Stimulated activated naive CD4-positive, alpha-beta T cell (primary cell): ENCODE measurements at places on chromosomes 1 and 21.

GRCh38 chr1:209208648-209209047 lies 374.9 kb upstream of the CAMK1G start:
- no peak for DNase-seq

- DNase-seq: no peak
Observed at GRCh38 chr1:22159891-22160290, 17.0 kb upstream of the WNT4 start.

DNA sequence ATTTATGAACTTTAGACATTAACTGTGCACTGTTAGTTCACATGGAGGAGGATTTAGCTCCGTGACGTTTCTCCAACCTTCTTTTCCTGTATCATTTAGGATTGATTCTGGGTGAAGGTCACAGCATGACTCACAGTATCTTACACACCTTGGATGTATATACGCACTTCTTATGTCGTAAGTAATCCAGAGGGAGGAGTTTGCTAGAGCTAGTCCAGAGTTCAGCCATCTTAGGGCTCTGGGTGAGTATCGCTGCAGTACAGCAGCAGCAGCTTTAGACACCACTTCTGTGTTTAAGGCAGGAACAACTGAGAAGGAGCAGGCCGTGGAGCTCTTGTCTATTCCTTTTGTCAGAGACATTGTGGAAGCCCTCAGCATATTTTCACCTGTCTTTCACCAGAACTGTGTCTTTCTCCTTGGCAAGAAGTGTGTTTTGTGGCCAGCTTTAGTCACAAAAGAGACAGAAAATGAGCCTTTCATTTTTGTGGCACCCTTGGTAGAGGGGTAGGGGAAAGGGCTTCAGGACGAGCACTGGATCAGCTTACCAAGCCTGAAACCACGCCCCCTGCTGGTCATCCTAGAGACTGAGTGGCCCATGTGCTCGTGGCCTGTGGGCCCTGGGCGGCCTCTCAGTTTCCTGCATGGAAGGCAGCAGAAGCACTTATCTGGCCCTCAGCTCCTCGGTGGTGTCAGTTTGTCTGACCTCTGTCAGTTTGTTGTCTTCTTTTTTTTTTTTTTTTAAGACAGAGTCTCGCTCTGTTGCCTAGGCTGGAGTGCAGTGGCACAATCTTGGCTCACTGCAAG lies 64.0 kb downstream of the ADARB1 start:
- DNase-seq: peak; percentile 56

DNA sequence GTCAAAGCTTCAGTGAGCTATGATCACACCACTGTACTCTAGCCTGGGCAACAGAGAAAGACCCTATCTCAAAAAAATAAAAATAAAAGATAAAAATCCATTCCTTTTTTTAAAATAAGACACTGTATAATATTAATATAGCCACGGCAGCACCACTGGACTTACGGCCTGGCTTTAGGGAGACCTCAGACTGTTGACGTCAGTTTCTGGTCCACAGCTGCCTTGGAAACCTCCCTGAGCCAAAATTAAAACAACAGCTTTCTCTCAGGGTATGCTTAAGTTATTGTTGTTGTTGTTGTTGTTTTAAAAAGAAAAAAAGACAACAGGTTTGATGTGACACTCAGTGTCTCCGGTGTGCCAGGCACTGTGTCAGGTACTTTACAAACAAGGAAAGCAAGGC lies 42.0 kb downstream of the CAPZB start:
- DNase-seq: no peak

GRCh38 chr1:180278194-180278515 lies 48.1 kb downstream of the LHX4 start:
- no peak for DNase-seq

- no peak for DNase-seq
Observed at GRCh38 chr1:165495858-165496205, 48.0 kb upstream of the LRRC52 start.

GRCh38 chr1:54359393-54360162 lies 46.6 kb downstream of the SSBP3 start:
- no peak for DNase-seq

GRCh38 chr21:15045017-15045416 lies 19.8 kb downstream of the NRIP1 start:
- DNase-seq: no peak

GRCh38 chr1:81231729-81232038 lies 569.0 kb upstream of the ADGRL2 start:
- no peak for DNase-seq

DNA sequence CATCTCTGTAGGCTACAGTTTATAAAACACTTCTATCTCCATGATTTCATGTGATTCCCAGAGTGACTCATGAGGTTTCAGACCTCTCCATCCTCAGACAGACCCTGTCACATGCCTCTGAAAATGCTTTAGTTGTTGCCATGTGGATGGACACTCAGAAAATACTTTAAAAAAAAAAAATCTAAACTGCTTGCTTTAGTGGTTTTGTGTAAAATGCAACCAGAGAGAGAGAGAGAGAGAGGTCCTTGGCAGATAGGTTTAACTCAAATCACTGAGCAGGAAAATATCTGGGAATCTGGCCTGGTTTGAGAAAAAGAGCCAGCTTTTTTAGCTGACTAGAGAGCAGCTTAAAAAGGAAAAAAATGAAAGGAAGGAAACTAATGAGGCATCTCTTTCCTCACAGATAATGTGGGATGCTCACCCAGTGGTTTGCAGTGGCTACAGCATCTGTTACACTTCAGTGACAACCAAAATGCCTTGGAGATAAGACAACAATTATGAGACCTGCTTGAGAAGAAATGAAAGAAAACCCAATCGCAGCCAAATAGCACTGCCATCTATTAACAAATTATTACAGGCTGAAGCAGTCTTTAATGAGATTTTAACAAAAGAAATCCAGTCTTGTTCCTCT lies 54.6 kb upstream of the SYT14 start:
- no peak for DNase-seq

DNA sequence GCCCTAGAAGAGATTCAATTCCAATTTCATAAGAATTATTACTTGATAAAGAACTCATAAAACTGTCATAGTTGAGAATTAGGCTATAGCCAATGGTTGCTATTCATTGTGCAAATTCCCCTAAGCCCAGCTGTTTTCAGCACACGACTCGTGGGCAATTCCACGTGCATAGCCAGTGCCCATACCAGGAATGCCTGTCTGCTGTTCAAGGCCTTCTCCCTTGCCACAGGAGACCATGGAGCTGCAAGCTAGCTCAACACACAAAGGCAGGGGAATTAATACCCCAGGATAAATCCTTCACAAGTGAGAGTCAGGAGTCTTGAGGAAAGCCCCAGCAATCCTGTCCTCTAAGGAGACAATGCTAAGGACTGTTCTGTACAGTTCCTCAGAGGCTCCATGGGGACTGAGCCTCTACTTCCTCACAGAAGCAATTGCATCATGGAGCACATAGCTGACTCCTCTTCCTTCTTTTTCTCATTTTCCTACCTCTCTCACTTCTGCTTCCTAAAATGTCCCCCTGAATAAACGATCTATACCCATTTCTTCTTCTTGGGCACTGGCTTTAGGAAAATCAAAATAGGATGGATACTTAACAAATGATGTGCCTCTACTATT lies 19.1 kb upstream of the CHRM3 start:
- no peak for DNase-seq

DNA sequence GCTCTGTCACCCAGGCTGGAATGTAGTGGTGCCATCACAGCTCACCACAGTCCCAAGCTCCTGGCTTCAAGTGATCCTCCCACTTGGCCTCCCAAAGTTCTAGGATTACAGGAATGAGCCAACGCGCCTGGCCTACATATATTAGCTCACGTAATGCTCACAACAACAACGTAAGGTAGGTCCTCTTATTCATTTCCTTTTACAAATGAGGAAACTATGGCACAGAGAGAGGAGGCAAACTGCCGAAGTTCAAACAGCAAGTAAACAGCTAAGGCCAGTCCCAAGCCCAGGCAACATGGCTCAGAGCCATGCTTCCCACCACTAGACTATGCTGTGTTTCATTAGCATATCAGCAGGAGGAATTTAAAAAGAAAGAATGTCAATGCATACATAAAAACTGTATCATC lies 284.4 kb downstream of the VAV3 start:
- no peak for DNase-seq

DNA sequence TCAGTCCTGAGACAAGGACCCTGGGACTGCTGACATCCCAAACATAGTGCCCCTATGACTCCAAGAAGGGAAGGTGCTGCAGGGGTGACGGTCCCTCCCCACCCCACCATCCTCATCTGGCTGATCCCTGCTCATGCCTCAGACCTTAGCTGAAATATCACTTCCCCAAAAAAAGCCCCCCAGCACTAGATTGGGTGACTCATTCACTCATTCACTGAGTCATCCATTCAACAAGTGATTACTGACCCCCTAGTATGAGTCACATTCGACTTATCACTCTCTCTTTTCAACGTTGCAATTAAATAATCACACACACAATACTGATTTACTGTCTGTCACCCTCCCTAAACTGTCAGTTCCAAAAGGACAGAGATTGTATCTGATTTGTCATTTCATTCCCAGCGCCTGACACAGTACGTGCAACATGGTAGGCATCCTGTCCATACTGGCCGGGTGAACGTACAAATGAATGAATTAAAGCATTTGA lies 48.6 kb downstream of the HIVEP3 start:
- no peak for DNase-seq

DNA sequence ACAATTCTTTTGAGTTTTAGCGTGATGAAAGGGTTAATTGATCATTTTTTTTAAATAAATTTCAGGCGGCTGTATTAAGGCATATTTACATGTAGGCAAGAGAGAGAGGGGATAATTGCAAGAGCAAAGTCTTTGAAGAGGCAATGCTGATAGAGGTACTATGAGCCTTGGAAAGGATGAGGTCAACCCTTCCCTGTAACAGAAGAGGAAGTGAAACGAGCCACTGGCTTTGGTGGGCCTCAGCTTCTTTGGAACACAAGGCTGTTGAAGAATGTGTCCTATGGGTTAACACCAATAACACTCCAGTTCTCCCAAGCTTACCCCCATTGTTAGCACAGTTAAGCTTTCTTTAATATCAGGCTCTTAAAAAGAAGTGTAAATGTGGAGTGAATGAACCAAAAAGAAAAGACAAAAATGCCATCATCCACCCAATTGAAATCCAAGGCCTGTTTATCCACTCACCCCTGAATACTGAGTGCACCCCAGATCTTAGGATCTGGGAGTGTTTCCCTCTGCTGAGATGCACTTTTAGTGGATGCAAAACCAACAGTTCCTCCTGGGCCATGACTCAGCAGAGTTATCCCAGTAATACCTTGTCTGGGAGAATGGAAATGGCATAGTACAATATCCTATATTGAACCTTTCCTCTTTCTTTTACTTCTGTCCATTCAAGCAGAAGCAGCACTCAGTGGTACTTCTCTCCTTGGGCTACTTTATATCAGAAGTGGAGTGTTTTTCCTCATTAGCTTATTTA lies 216.4 kb downstream of the SLC44A5 start:
- no peak for DNase-seq

DNA sequence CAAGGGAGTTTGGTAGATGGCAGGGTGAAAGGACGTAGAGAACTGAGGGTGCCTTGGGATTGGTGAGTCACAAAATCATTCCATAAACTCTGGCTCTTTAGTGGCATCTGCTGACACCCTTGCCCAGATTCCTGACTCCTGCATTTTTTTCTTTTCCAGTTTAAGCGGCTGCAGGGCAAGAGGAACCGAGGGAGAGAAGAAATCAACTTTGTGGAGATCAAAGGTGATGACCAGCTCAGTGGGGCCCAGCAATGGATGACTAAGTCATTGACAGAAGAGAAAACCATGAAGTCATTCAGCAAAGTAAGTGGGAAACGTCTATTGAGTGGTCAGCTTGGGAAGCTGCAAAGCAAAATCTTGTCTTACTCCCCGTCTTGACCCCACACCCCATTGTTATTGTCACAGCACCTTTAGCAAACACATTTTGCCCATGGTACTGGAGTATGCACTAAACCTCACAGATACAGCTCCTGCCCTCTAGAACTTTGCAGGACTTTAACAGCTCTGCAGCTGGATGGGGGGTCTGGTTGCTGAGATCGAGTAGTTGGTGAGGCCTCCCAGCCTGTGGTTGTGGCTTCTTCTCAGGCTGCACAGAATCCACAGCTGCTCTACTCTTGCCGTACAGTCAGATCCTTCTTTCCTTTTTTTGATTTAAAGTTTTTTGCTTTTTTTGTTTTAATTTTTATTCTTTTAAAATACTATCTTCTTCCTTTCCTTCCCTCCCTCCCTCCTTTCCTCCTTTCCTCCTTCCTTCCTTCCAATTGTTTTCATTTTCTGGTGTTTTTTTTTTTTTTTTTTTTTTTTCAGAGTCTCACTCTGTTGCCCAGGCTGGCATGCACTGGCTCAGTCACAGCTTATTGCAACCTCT lies 21.9 kb downstream of the SH2D2A start:
- DNase-seq: no peak

GRCh38 chr1:7629465-7630195 lies 141.5 kb upstream of the VAMP3 start:
- no peak for DNase-seq

GRCh38 chr21:22632176-22632575 lies 1634.0 kb downstream of the NCAM2 start:
- no peak for DNase-seq

- no peak for DNase-seq
Observed at GRCh38 chr21:41739936-41740335, 26.9 kb downstream of the RIPK4 start.

- DNase-seq: no peak
Observed at GRCh38 chr21:28455253-28455600, 537.5 kb downstream of the LTN1 start.

DNA sequence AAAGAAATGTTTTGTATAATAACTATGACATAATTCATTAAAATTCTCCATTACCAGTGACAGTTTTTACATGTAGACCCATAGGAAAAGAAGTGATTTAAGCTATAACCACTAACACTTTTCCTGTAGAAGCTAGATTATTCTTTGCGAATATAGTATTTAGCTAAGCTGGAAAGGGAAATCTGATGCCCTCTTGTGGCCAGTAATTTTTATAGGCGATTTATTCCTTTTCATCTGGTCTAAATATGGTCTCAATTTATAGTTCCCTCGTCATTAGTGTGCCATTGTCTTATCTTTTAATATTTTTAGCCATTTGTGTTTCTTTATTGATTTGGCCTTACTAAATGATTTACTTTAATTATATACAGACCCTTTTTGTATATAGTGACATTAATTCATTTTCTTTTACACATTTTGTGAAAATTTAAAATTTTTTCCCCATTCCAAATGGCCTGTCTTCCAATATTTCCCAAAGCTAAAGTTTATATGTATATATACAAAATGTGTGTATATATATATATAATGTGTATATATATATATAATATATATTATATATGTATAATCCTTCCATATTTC lies 26.7 kb downstream of the BTG3 start:
- no peak for DNase-seq

- DNase-seq: no peak
Observed at GRCh38 chr1:39131940-39132339, 72.6 kb upstream of the MACF1 start.

DNA sequence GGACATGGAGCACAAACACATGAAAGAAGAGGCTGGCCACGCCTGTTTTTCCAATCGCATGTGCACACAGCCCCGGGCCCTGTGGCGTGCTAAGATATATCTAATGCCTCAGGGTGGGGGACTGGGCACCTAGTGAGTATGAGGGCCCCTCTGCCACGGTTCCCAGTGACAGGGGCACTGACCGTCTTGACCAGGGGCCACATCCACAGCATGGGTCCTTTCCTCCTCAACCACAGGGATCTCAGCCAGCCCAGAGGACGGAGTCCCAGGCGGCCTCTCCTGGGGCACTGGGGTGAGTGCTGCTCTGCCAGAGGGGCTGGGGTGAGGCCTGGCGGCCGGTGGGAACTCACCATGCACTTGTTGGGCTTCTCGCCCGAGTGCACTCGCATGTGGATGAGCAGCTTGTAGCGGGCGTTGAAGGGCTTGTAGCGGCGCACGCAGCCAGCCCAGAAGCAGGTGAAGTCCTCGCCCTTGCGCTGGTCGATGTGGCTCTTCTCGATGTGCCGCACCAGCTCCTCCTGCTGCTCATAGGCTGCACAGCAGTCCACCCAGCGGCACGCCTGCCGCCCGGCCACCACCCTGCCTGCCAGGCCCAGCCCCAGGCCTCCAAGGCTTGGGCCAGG lies 134.7 kb downstream of the DMRTB1 start:
- no peak for DNase-seq
